ENCODE measurements at places on chromosomes 1 and 21.

GRCh38 chr21:42404539-42404938 lies 837 bp downstream of the UBASH3A start:
- no peak for DNase-seq

GRCh38 chr1:241473026-241473425 lies 46.5 kb downstream of the FH start:
- DNase-seq: no peak

DNA sequence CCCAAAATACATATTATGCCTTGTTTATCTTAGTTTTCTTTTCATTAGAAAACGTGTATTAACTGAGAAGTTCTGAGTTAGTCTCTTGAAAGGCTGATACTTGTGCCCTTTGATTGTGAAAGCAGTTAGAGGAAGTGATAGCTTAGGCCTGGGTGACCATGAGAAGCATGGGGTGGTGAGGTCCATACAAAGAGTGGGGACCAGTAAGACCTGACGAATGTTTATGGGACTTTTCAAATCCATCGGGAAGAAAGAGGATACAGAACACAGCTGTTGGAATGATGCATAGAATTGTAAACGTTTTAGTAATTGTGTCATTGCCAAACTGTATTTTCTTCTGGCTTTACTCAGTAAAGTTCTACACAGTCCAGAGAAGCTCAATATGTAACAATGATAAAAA lies 259.8 kb downstream of the LMO4 start:
- no peak for DNase-seq

DNA sequence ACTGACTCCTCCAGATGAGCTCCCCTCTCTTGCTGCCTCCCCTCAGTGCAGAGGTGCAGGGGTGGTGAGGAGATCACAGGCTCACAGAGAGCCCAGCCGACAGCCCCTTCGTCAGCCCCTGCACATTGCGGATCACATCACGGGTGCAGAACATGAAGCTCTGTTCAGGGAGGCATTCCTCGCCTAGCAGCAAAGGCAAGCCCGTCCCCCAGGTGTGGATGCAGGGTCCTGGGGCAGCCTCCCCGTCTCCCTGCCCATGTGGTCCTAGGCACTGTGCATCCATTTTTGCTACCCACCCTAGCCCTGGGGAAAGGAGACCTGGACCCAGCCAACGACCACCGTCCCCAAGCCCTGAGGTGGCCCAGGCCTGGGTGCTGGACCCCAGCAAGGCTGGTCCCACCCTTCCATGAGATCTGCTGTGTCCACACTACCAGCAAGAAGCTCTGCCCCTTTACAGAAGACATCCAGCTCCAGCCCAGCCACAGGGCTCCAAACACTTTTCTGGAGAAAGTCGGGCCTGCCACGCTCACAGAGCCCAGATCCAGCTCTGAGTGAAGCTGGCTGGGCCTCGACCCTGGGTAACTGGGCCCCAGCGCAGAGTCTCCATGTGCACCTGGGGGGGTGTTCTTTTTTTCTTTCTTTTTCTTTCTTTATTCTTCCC lies 248.7 kb downstream of the NPHP4 start:
- no peak for DNase-seq

GRCh38 chr1:77120950-77121349 lies 98.3 kb downstream of the PIGK start:
- no peak for DNase-seq

DNA sequence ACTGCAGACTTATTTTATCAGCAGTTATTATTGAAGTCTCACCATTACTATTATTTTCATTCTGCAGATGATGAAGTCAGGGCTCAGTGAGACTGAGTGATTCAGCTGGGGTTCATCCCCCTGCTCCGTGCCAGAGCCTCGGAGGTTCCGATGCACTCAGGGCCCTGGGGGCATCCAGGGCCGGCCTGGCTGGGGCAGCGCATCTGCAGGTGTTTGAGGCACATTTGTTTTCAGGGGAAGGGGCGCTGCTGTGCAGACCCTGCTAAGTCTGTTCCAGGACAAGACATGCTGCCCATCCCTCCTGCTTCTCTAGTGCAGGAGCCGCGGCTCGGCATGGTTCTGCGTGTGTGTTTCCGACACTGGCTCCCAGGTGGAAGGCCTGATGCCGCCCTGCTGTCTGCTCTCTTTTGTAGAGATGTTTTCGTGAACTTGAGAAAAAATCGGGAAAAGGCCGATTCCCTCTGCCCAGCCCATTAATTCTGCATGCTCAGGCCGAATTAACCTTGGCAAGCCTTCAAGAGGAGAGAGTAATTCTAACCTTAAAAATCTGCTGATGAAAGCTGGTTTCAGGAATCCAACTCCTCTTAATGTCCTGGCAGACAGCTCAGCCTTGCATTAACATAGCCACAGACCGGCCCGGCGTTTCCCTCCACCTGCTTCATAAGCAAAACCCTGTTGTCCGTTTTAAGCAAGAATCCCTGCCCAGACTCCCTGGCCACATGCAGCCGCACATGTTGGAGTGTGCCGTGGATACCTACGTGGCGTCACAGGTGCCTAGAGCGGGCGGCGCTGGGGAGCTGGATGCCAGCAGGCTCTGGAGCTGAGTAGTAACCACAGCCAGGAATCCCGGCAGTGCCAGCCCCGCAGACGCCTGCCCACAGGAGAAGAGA lies 316.0 kb upstream of the VAMP3 start:
- no peak for DNase-seq

- DNase-seq: no peak
Measured at GRCh38 chr1:160519642-160520435, 3.2 kb downstream of the SLAMF6 start.

All from AG04449 (cell line).